Activated T-cell treated with anti-CD3 and anti-CD28 coated beads, Interleukin-2, amount 50 U/mL, for 72 hours (primary cell): ENCODE measurements at places on chromosomes 5 and 9. TPM values are rescaled to one million over a fixed set of nuclear protein-coding genes. Genes with fewer than 3 reads are reported as not detected.

GRCh38 chr9:37037503-37038301, 3.6 kb upstream of the PAX5 start:
- H3K27ac ChIP-seq: peak overlapping the region; percentile 64
- peak; percentile 24 for DNase-seq
- peaks cover 27% of the 10 kb centered on the region for H3K4me1 ChIP-seq

DNA sequence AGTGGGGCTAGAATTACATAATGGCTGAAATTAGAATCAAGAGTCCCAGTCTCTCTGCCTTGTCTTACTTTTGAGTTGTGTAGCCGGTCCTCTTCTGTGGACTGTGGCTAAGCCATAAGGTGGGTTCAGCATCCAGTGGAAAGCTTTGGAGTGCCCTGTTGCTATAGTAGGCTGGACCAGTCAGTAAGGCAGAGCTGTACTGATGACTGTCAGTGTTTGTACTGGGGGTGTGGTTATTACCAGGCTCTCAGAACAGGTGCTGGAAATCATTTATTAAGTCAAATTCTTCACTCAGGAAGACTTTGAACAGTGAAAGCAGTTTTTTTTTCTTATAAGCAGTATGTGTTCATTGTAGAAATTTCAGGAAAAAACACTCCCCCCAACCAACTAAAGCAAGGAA, 129.4 kb downstream of the ZSWIM6 start:
- no peak for DNase-seq
- H3K36me3 ChIP-seq: no peaks in the 10 kb centered on the region
- no peak overlapping the region for H3K4me3 ChIP-seq

DNA sequence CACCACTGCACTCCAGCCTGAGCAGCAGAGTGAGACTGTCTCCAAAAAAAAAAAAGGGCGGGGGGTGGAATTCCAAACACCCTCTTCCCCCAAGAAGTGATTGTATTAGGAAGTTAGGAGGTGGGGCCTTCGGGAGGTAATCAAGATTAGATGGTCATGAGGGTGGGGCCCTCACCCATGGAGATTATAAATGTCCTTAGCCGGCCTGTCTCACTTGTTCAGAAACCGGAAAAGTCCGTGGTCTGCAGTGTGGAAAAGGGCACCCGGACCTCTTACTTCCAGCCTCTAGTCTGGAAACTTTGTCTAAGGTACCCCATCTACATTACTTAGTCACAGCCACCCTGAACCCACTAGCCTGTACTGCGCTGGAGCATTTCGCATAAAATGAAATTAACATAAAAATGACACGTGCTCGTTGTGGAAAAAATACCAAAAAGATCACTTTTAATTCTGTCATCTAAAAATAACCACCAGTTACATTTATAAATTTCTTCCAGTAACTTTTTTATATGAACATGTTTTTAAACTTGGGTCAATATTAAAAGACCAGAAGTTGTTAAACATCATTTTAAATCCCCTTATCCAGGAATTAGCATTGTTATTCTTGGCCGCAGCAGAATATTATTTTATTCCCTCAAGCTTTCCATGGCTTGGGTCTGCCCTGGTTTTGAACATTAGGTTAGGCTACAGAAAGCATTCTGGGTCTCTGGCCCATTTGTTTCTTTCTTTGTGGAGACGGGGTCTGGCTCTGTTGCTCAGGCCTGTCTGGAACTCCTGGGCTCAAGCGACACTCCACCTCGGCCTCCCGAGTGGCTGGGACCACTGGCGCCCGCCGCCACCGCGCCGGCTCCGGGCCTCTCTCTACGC, 1.2 kb upstream of the CKS2 start:
- no peak for DNase-seq
- H3K4me3 ChIP-seq: peak overlapping the region; percentile 93

Gene ZCCHC9
- 46.8 TPM for total RNA-seq

Gene SYNPO
- total RNA-seq: 0.36 TPM

Gene ANKRD18A
- total RNA-seq: 8.4 TPM

Gene EPB41L4B
- total RNA-seq: 3.8 TPM

Gene GADD45G
- total RNA-seq: 6.0 TPM

DNA sequence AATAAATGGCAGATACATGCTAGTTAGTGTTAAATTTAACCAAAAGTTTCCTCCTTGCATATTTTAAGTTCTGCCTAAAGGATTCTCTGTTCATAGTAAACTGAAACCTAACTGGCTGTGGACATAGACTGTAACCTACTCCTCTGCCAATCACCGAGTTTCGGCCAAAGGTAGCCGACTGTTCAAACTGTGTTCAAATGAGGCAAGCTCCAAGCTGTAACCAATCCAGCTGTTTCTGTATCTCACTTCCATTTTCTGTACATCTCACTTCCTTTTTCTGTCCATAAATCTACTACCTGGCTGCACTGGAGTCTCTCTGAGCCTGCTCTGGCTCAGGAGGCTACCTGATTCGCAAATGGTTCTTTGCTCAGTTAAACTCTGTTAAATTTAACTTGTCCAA, 44.1 kb downstream of the KCNV2 start:
- H3K4me1 ChIP-seq: peaks cover 27% of the 10 kb centered on the region
- no peaks in the 10 kb centered on the region for H3K27me3 ChIP-seq
- H3K27ac ChIP-seq: no peak overlapping the region
- peaks cover 14% of the 10 kb centered on the region for H3K36me3 ChIP-seq
- H3K4me3 ChIP-seq: no peak overlapping the region

Gene SUSD3
- total RNA-seq: 53.1 TPM

Gene RIMOC1
- total RNA-seq: 32.9 TPM

GRCh38 chr9:136679431-136679941, 7.8 kb downstream of the AGPAT2 start:
- DNase-seq: no peak
- H3K27ac ChIP-seq: no peak overlapping the region
- no peaks in the 10 kb centered on the region for H3K4me1 ChIP-seq
- H3K4me3 ChIP-seq: no peak overlapping the region

Gene DNAH5
- total RNA-seq: not detected

DNA sequence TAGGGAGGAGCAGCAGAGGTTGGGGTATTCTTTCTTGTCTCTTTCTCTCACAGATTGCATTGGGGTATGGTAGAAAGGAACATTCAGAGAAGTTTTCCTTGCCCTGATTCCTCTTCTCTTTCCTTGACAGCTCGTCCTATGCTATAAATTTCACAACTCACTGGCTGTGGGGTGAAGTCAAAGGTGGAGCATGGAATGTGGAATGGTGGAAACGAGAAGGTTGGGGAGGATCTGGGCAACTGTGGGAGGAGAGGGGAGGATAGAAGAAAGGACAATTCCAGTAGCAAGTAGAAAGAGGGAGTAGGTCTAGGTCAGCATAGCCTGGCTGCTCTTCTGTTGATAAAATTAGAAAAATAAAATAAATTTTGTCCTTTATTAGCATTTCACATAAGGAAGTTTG, 39.0 kb upstream of the POC5 start:
- H3K27ac ChIP-seq: no peak overlapping the region
- H3K36me3 ChIP-seq: no peaks in the 10 kb centered on the region
- no peak overlapping the region for H3K4me3 ChIP-seq
- H3K4me1 ChIP-seq: no peaks in the 10 kb centered on the region
- no peak for DNase-seq

Gene MARCOL
- total RNA-seq: not detected

Gene UHRF2
- total RNA-seq: 84.6 TPM

- peaks cover 7% of the 10 kb centered on the region for H3K4me1 ChIP-seq
- no peak overlapping the region for H3K4me3 ChIP-seq
- peaks cover 3% of the 10 kb centered on the region for H3K36me3 ChIP-seq
- no peak overlapping the region for H3K27ac ChIP-seq
- no peak for DNase-seq
Measured at GRCh38 chr9:130780415-130780814, 54.6 kb upstream of the ABL1 start.

Gene PDE6A
- total RNA-seq: 0.05 TPM

GRCh38 chr9:136546697-136547501, 1.1 kb upstream of the NOTCH1 start:
- peak overlapping the region; percentile 91 for H3K4me3 ChIP-seq
- peaks cover 6% of the 10 kb centered on the region for H3K27me3 ChIP-seq
- peak; percentile 76 for DNase-seq
- peaks cover 50% of the 10 kb centered on the region for H3K4me1 ChIP-seq

DNA sequence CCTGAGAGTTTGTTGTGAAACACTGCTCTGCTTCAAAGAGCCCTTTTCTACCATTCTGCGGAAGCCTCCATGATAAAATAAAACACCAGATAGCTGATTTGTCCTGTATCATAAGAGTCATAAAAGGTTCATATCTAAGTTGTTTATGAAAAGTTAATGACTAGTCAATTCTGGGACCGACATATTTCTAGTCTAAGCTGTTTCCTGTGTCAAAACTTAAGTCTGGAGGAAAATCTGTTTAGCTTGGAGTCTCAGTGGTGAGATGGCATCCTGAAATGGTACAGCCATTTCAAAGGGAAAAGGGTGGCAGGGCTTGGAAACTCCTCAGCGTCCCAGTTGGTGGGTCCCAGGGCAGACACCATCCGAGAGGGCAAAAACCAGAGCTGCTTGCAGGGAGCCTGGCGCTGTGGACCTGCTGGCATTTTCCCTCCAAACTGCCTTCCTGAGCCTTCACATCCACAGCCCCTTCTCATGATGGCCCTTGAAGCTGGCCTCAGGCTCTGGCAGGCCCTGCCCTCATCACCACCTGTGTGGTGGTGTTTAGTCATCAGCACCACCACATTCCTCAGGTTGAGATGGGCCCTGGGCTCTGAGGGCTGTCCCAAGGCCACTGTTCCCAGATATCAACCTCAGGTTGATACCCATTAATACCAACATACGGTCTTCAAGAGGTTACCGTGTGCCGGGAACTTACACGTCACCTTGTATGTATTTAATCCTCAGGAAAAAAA, 184.0 kb downstream of the HSPA4 start:
- no peaks in the 10 kb centered on the region for H3K27me3 ChIP-seq
- H3K36me3 ChIP-seq: no peaks in the 10 kb centered on the region
- H3K27ac ChIP-seq: no peak overlapping the region
- H3K4me1 ChIP-seq: peaks cover 10% of the 10 kb centered on the region
- DNase-seq: no peak

- no peak overlapping the region for H3K4me3 ChIP-seq
- no peaks in the 10 kb centered on the region for H3K36me3 ChIP-seq
- no peaks in the 10 kb centered on the region for H3K4me1 ChIP-seq
- H3K27me3 ChIP-seq: no peaks in the 10 kb centered on the region
- no peak for DNase-seq
Measured at GRCh38 chr5:125375143-125375542, 628.7 kb upstream of the ZNF608 start.

Gene DAB2
- total RNA-seq: not detected

GRCh38 chr9:128153060-128153946, 4.0 kb downstream of the LCN2 start:
- H3K27me3 ChIP-seq: no peaks in the 10 kb centered on the region
- no peak for DNase-seq
- no peaks in the 10 kb centered on the region for H3K36me3 ChIP-seq
- no peak overlapping the region for H3K4me3 ChIP-seq
- no peak overlapping the region for H3K27ac ChIP-seq

GRCh38 chr9:37329576-37329975, 92.9 kb upstream of the GRHPR start:
- no peak overlapping the region for H3K4me3 ChIP-seq
- H3K36me3 ChIP-seq: no peaks in the 10 kb centered on the region
- no peaks in the 10 kb centered on the region for H3K4me1 ChIP-seq
- H3K27ac ChIP-seq: no peak overlapping the region
- no peak for DNase-seq
- H3K27me3 ChIP-seq: no peaks in the 10 kb centered on the region

GRCh38 chr5:4418084-4418483, 722.0 kb upstream of the ADAMTS16 start:
- no peaks in the 10 kb centered on the region for H3K27me3 ChIP-seq
- no peak for DNase-seq
- H3K36me3 ChIP-seq: no peaks in the 10 kb centered on the region
- no peak overlapping the region for H3K27ac ChIP-seq
- H3K4me1 ChIP-seq: no peaks in the 10 kb centered on the region

GRCh38 chr9:35731415-35732184, 395 bp downstream of the TLN1 start:
- DNase-seq: peak; percentile 37
- peaks cover 29% of the 10 kb centered on the region for H3K4me1 ChIP-seq
- peak overlapping the region; percentile 58 for H3K27ac ChIP-seq
- peaks cover 12% of the 10 kb centered on the region for H3K36me3 ChIP-seq

Gene FBP1
- total RNA-seq: 1.3 TPM

GRCh38 chr5:72231991-72232703, 87.9 kb downstream of the MRPS27 start:
- peak overlapping the region; percentile 22 for H3K27ac ChIP-seq
- H3K27me3 ChIP-seq: no peaks in the 10 kb centered on the region
- peaks cover 9% of the 10 kb centered on the region for H3K36me3 ChIP-seq
- DNase-seq: no peak

DNA sequence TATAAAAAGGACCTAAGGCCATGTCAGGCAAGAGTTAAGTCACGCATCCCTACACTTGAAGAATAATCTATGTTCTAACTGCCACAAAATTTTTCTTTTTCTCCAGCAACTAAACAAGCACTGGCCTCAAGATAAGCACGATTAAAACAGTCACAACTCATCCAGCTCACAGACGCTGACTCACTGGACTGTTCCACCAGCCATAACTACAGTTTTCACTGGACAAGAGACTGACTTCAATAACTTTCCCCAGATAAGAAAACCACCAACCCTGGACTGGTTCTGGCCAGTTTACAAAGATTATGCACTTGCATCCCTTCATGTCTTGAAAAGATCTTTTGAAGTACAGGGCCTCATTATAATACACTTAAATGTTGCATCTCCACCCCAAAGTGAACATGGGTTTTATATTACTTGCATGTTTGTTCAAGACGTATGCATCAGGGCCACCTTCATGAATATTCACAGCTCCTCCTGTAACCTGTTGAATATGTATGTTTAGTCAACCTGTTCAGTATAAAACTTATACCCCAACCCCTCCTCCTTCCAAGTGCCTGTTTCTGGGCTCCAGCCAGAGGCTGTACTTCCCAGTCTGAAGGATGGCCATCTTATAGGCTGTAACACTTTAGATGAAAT, 129.3 kb upstream of the EPB41L4A start:
- no peaks in the 10 kb centered on the region for H3K36me3 ChIP-seq
- no peak overlapping the region for H3K4me3 ChIP-seq
- H3K4me1 ChIP-seq: no peaks in the 10 kb centered on the region
- H3K27me3 ChIP-seq: no peaks in the 10 kb centered on the region
- H3K27ac ChIP-seq: no peak overlapping the region

- no peak for DNase-seq
- peaks cover 10% of the 10 kb centered on the region for H3K4me1 ChIP-seq
- peaks cover 51% of the 10 kb centered on the region for H3K27me3 ChIP-seq
- no peak overlapping the region for H3K4me3 ChIP-seq
Measured at GRCh38 chr9:101708855-101709254, 29.6 kb downstream of the GRIN3A start.

DNA sequence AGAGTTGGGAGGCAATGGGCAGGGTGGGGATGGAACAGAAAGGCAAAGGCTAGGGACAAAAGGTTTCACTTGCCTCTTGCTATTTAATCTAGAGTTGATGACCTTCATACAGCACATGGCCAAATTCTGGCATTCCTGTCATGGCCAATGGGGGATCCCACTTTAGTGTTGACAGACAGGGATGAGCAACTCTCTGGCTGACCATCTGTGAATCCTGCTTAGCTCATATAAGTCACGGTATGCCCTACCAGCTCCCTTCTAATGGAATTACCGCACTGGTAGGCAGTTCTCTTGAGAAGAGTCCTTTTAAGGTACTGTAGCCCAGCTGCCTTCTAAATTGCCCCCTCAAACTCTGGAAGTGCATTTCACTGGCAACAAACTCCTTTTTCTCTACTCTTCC, 76.1 kb downstream of the MAMDC2 start:
- DNase-seq: no peak
- no peaks in the 10 kb centered on the region for H3K36me3 ChIP-seq
- H3K27ac ChIP-seq: no peak overlapping the region
- H3K27me3 ChIP-seq: peaks cover 26% of the 10 kb centered on the region
- no peaks in the 10 kb centered on the region for H3K4me1 ChIP-seq
